ENCODE measurements at places on chromosomes 6 and 20.

GRCh38 chr6:170203212-170203611, 87.7 kb downstream of the DLL1 start:
- no peak for DNase-seq

GRCh38 chr6:63509652-63510352, 62.5 kb upstream of the LOC128125822 start:
- no peak for DNase-seq

- no peak for DNase-seq
Observed at GRCh38 chr6:36769676-36770499, 69.4 kb downstream of the CPNE5 start.

DNA sequence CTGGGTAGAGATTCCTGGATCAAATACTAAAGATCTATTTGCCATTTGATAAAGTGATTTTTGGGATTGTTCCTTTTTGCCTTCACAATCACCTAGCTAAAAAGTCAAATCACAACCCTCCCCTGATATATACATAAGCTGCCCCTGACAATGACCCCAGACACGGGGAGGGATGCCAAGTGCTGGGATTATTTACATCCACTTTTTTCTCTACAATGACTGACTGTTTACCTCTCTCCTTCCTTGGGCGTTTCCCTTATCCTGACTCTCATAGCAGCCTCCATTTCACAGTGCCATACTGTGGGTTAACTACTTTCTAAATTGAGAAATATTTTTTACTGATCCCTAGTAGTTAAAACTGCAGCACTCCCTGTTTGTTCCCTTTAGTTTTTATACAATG, 150.8 kb upstream of the TMEM170B start:
- no peak for DNase-seq

DNA sequence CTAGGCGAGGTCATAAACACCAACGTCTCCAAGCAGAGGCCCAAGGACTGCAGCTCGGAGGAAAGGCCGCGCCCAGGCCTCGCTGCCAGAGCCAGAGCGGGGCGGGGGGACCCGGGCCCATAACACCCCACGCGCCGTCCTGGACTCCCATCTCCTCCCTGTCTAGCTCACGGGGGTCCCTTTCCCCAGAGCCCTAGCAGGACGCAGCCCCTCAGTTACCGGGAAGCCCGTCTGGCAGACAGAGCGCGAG, 44.9 kb downstream of the MDFI start:
- DNase-seq: no peak

- no peak for DNase-seq
Observed at GRCh38 chr6:89818977-89819335, 638 bp downstream of the MDN1 start.

DNA sequence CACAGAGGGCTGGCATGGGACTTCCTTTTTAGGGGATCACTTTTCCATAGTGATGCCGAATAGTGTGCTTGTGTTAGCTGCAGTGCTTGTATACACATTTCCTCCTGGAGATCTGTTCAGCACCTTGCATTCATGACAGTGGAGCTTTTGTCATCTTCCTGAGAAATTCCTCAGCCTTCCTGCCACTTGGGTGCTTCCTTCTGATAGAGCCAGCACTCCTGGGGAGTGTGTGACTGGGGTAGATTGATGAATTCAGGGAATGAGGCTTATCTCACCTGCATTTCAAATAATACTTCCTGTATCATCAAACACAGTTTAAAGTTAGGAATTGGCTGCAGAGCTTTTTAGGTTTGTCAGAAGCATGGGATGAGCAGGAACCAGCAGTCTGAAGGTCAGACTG, 48.8 kb upstream of the SCGN start:
- DNase-seq: no peak

- no peak for DNase-seq
Observed at GRCh38 chr6:24949020-24949569, 13.3 kb upstream of the RIPOR2 start.

Measured in activated CD8-positive, alpha-beta memory T cell treated with anti-CD3 and anti-CD28 coated beads for 1 hour (primary cell).